ENCODE measurements at places on chromosomes 5 and 9.

GRCh38 chr5:112294126-112294525 lies 125.0 kb downstream of the EPB41L4A start:
- no peak for DNase-seq

- no peak for DNase-seq
Observed at GRCh38 chr9:122332083-122332482, 38.7 kb upstream of the PTGS1 start.

GRCh38 chr9:137009217-137009616 lies 12.8 kb upstream of the CLIC3 start:
- DNase-seq: no peak

GRCh38 chr9:91302831-91303230 lies 58.9 kb downstream of the AUH start:
- no peak for DNase-seq

DNA sequence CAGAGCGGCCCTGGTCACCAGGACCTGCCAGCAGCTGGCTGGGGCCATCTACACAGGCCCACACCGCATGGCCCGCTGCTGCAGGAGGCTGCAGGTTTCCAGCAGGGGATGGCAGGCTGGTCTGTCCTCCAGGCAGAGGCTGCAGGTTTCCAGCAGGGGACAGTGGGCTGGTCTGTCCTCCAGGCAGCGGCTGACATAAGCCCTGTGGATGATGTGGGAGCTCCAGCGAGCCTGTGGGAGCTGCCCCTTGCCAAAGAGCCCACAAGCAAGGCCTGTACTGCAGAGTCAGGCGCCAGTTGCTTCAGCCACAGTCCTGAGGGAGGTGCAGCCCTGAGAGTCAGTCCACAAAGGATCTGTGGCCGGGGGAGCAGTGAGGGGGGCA lies 18.5 kb downstream of the TPPP start:
- no peak for DNase-seq

DNA sequence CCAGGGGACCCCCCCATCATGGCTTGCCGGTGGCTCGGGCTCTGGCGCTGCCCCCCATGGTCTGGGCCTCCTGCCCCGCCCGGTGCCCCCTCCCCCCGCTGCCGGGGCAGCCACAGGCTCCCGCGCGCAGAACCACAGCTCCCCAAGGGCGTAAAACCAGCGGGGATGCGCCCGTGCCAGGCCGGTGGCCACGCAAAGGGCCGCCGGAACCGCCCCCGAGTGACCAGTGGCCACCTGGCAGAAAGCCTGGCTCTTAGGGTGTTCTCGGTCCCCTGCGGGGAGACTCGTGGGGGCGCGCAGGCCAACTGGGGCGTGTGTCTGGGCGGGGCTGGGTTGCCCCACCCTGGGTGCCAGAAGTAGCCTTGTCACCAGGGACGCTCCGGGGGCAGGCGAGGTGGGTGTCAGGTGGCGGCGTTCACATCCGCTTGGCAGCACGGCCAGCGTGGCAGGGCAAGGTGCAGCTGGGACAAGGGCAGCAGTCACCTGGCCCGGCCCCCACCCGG lies 515 bp upstream of the AGPAT2 start:
- no peak for DNase-seq

DNA sequence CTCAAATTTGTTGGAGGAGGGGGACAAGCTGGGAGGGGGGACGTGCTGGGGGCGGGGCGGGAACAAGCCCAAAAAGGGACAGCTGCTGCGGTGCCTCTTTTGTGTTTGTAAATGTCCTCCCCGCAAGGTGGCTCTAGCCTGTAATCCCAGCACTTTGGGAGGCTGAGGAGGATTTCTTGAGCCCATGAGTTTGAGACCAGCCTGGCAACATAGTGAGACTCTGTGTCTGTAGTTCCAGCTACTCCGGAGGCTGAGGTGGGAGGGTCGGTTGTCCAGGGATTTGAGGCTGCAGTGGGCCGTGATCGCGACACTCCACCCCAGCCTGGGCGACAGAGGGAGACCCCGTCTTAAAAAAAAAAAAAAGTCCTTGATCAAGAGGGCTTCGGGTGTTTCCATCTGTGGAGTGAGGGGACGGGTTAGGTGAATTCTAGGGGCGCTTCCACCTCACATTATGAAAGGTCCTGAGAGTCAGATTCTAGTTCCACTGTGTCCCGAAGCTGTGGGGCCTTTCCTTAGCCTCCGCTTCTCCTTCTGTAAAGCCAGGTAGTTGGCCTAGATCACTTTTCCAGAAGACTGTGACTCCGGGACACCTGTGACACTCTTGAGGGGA lies 779 bp upstream of the CTNNA1 start:
- no peak for DNase-seq

DNA sequence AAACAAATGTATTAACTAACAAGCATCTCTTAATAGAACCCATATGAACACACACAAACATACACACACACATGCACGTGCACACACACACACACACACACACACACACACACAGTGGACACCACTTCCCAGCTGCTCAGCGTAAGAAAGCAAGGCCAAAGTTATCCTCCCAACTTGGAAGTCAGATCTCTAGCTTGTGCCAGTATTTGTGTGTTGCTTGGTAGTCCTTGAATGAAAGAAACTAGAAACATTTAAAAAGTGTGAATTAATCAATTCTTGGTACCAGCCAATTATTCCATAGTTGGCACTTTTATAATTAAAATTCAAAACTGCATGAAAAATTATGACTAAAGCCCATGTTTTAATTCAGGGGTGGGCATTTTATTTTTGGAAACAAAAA lies 178.1 kb downstream of the TMEM161B start:
- no peak for DNase-seq
